ENCODE measurements at places on chromosomes 13 and 19. TPM values are rescaled to one million over a fixed set of nuclear protein-coding genes. Genes with fewer than 3 reads are reported as not detected.

GRCh38 chr19:15288146-15288963 is 44.0 kb downstream of the BRD4 start:
- DNase-seq, result no peak

- no peak for DNase-seq
Observed at GRCh38 chr13:73697166-73697565, 437.0 kb downstream of the KLF12 start.

DNA sequence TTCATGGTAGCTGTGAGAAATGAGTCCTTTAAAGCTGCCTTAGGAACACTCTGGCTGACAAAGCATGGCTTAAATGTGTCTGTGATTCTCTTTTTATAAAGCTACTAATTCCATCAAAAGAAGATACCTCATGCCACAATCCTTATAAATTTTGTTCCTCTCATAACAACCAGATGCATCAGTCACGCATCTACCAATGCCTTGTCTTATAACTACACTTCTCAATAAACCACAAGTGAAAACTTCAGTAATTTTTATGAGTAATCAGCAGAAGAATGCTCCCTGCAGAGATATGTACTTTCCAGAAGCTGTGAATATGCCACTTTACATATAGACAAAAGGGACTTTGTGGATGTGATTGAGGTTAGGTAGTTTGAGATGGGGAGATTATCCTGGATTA is 147.8 kb downstream of the SUCLA2 start:
- DNase-seq, result no peak

The BEST2 gene
- total RNA-seq, result not detected

Data from left ventricle myocardium inferior (tissue), 1 donor.